Fibroblast of skin of left quadriceps (primary cell): ENCODE measurements at places on chromosomes 2 and 18.
A peak's percentile ranks its signal among the peaks of the same experiment; 100 is the strongest.

DNA sequence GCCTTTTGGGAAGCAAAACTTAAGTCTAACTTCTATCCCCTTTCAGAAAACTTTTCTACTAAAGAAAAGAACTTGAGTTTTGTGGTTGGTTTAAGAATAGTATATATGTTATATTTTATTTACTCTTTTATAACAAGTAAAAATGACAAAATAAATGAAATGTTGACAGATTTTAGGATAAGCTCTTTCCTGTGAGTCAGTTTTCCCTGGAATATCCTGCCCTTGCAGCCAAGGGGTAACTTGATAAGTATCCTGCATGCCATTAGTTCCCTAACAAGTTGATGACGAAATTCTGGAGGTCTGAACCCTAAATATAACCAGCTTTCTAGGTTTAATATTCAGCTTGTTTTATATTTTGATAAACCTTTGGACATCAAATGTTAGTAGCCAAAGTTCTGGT is 7.3 kb upstream of the HTR2B start:
- DNase-seq, result peak; percentile 42

DNA sequence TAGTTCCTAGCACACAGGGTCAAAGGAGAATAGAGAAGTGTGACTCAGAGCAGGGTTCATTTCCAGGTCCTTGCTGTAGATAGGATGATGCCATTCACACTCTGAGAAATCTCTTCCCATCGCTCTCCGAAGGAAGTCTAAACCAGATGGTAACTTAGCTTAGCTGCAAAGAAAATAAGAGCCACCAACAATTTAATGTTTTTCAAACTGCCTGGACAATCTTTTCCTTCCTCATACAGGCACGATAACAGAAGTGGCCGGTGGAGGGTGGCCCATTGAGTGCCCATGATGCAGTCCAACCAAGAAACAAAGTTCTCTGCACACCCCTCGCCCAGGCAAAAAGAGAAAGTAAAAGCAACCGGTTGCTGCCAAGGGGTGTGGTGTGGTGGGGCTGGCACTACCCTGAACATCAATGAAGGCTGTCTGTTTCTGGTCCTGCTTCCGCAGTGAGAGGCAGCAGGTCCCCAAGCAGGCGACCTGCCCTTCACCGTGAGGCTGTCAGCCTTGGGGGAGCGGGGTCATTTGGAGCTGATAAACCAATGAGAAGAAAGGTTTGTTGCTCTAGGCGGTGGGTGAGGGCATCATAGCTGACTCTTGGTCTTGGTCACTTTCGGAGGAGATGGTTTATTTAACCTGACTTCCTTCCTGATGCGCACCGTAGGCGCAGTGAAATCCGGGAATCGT is 105.6 kb upstream of the CD302 start:
- DNase-seq, result no peak

- no peak for DNase-seq
Observed at GRCh38 chr2:137194111-137194510, 428.8 kb downstream of the THSD7B start.

DNA sequence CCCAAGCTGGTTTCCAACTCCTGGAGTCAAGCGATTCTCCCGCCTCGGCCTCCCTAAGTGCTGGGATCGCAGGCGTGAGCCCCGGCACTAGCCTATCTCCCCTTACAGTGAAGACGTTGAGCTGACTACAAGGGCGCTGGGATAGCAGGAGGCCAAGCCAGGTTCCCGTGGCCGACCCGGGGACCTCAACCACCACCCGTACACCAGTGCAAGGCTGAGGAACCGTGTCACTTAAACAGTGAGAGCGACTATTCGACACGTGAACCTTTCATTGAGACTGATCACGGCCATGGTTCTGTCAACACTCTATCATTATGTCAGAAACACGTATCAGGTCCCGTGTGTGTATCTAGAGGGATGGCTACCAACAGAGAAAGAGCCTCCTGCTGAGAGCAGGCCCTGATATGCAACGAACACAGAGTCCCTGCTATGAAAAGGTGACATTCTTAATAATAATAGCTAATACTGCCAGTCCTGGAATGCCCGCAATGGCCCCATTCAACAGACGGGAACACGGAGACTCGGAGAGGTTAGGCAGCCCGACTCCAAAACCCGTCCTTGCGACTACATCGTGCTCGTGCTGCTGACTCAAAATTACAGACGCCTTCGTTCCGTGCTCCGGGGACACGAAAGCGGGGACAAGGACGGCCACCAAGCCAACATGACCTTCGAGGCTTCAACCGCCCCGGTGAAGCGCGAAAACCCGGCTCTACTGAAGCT is 833 bp downstream of the AFG3L2 start:
- DNase-seq, result no peak

DNA sequence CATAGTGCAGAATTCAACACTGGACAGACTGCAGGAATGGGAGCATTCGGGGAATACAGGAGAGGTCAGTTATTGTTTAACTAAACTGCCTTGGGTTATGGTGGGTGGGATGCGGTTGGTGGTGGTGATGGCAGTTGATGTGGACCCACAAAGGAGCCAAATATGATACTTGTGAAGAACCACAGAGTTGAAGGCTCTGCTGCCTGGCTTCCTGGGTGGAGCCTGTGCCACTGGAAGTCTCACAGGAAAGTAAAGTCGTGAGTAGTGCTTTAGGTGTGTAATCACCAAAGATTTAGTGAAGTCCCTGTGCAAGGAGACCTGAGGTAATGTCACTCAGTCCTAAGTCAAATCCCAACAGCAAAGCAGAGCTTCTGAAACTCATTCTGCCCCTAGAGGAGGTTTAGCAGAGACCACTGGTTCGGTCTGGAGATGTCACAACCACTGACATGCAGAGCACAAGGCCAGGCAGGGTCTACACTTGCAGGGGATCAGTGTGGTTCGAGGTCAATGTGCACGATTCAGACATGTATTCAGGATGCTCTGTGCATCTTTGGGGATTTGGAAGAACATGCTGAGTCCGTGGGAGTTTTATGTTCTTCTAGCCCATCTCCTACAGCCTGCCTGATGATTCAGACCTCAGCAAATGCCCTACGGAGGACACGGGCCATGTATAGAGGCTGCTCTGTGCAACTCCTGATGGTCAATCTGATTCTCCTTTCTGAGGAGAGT is 1150.9 kb downstream of the RPIA start:
- no peak for DNase-seq

DNA sequence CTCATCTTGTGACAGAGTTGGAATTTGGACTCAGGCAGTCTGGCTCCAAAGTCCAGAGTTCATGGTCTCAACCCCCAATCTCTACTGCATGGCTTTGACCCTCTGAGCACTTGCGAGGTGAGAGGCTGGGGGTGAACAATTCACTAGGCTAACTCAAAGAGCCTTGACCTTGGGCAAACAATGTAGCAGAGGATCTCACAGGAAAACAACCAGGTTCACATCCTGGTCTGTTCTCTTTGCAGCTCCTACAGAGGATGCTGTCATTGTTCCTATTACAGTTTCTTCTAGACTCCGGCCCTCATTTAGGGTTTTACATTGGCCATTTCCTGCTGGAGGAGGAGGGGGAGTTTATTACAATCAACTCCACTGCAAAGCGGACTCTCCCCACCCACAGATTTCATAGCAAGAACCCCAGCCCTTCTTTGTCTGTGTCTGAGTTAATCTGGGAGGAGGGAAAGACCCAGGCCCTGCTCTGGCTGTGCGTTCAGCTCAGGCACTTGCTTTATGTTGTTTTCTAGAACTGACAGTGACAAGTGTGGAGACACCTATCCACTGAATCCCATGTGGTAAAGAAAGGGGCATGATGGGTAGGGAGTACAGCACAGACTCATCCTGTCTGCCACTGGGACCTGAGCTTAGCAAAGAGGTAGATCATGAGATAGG is 101.6 kb downstream of the LBH start:
- DNase-seq, result no peak

DNA sequence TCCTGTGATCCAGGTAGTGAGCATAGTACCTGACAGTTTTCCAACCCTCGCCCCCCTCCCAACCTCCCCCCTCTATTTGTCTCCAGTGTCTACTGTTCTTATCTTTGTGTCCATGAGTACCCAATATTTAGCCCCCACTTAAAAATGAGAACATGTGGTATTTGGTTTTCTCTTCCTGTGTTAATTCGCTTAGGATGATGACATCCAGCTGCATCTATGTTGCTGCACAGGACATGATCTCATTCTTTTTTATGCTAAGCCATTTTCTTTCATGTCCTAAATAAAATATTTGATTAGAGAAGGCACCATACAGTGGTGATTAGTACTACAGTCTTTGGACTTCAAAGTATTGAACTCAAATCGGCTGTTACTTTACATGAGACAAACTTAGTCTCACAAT is 1087.9 kb downstream of the CBLN2 start:
- no peak for DNase-seq

DNA sequence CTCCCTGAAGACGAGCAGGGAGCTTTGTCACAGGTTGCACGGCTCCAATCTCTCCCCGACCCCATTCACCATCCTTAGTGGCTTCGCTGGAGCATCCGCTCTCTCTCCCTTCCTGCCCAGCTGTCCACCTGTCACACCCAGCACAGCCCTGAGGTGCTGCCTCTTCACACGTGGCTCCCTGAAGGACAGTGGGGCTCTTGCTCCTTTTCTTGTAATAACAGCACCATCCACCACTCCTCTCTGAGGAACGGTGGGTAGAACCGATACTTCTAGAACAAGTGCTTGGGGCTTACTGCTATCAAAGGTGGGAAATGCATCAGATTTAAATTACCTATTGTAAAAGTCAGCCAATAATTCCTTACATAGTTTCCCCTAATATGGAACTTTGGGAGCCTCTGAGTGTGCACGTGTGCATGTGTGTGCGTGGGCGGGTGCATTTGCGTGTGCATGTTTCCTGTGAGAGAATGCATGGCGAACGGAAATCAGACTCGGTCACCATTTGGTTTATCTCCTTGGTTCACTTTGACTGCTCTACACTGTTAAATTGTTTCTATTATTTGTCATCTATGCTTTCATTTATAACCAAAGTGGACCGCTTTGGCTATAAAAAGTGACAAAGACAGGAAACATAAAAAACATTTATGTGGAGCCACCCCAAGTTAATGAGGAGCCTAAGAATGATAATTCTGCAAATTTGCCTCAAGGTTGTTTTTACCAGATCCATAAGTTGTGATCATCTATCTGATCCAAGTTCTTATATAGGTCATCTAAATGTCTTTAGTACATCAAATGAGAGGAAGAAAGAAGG is 39.1 kb downstream of the KLHL29 start:
- no peak for DNase-seq

- DNase-seq, result no peak
Observed at GRCh38 chr2:238487652-238488346, 61.1 kb downstream of the ASB1 start.

DNA sequence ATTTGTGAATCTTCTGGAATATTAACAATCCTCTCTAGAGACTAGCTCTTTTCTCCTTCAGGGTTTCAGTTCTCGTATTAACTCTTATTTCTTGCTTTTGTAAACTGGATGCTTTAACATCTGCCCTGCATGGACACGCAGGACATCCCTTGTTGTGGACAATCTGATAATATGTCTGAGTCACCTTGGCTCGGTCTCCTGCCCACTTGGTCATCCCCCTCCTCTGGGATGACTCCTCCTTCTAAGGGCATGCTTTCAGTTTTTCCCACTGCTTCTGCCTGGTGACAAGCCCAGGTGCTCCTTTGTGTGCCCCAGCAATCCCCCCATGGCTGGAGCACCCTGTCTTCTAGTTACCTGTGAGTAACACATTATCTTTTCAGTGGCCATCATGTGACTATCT is 460.5 kb downstream of the DSC3 start:
- DNase-seq, result no peak

DNA sequence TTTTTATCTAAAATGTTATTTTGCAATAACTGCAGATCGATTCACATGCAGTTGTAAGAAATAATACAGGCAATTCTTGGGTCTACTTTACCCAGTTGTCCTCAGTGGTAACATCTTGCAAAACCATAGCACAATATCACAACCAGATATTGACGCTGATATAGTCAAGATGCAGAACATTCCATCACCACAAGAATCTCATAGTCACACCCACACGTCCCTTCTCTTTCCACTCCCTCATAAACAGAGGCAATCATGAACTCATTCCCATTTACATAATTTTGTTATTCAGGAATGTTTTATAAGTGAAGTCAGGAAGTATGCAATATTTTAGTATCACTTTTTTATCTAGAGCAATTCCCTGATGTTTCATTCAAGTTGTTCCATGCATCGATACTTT is 797.5 kb upstream of the RAB6C start:
- no peak for DNase-seq

DNA sequence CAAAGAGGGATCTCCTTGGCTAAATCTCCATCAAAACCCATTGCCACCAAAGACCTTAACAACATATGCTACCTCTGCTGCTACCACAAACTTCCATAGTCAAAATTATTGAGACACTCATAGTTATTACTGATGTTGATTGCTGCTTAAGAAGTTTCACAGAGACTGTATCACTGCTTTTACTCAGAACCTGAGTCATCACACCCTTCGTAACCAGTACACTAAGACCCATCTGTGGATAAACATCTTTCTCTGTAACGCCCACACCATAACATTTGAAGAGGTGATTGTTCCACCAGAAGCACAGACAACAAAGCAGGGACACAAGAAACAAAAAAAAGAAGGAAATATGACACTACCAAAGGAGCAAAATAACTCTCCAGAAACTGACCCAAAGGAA is 1563.1 kb downstream of the LRP1B start:
- DNase-seq, result no peak

DNA sequence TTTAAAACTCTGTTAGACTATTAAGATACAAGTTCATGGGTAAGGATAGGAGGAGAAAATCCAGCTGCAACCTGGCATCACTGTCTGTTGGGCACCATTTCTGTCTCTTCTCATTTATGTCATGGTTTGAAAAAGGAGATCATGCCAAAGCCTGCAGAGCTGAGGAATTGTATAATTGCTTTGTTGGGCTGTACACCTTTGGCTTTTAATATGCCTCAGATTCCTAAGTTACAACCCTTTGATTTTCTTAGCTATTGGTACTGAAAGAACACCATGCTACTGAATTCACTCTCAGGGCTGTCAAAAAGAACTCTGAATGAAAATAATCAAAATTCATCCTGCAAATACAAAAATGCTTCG is 174.3 kb downstream of the ACKR3 start:
- no peak for DNase-seq

DNA sequence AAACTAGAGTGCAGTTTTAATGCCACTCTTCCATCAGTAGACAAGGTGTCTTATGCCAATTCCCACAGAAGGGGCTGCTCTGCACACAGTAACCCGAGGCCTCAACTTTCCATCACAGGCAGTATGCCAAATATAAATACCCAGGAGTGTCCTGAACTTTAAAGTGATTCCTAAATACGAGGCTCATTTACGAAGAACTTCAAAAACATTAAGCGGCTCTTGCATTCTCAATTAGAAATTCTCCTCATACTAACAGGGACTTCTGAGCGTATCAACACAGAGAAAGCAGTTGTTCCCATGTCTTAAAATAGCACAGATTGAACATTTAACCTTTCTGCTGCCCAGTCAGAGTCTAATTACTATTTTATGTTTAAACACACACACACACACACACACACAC is 638.6 kb downstream of the ERBB4 start:
- DNase-seq, result no peak

DNA sequence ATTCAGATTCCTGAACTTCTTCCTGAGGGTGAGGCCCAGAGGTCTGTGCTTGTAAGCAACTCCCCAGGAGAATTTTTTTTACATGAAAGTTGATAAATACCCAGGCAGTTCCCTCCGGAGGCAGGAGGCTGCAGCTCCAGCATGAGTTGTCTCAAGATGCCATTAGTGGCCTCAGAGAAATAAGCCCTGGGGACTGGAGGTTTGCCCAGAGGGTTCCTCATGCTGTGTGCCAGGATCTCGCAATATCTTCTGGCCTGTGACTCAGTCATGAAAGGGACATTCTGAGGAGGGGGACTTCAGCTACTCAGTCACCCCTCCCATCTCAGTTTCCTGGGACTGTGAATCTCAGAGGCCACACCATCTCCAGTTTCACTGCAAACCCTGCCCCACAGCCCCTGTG is 49.9 kb downstream of the LYPD1 start:
- DNase-seq, result no peak

- DNase-seq, result no peak
Observed at GRCh38 chr2:191620144-191620543, 57.8 kb upstream of the NABP1 start.
